ENCODE measurements at places on chromosomes 11 and 22.

DNA sequence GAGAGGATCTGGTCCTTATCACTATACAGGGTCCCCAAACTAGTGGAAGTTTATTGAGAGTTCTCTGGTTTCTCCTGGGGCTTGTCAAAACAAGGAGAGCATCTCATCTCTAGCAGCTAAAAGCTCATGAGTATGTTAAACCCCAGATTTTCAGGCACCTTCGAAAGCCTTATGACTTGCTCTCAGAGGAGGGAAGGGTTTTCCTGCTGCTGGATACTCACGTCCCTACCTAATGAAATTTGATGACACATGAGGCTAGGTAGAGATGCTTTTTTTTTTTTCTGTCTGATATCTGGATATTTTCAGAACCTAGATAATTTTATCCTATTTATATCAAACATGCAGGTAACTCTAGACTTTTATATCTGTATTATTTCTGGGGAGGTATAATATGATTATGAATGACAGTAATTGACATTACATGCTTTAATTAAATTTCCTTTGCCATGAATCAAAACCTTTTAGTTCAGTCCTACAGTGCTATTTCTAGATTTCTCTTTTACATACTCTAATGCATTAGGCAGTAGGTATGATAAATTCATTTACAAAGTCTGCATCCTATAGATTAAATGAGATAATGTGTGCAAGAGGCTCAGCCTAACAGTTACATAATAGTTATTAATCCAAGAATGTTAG, 73.9 kb downstream of the PARVA start:
- no peak for DNase-seq

DNA sequence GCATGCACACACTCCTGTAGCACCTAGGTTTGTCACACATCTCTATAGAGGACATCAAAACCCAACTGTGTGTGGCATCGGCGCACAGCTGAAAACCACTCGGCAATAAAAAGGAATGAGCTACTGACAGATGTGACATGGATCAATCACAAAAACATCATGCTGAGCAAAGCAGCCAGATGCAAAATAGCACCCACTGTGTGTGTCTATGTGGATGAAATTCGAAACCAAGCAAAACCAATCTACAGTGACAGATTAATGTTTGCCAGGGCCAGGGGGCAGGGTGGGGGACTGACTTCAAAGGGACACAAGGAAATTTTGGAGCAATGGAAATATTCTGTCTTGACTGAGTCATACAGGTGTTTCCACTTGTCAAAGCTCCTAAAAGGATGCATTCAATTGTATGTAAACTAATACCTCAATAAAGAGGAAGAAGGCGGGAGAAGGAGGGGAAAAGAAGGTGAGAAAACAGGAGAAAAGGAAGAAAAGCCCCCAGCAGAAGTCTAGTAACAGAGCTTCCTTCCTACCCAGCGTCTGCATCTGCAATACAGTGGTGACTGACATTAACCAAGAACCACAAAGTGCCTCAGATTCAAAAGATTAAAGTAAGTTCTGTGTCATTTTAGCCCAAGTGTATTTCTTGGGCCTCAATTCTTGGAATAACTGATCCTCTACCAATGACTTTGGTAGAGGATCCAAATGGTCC, 49.8 kb downstream of the PACSIN2 start:
- no peak for DNase-seq

GRCh38 chr11:92852946-92853345, 116.5 kb upstream of the MTNR1B start:
- DNase-seq: no peak

DNA sequence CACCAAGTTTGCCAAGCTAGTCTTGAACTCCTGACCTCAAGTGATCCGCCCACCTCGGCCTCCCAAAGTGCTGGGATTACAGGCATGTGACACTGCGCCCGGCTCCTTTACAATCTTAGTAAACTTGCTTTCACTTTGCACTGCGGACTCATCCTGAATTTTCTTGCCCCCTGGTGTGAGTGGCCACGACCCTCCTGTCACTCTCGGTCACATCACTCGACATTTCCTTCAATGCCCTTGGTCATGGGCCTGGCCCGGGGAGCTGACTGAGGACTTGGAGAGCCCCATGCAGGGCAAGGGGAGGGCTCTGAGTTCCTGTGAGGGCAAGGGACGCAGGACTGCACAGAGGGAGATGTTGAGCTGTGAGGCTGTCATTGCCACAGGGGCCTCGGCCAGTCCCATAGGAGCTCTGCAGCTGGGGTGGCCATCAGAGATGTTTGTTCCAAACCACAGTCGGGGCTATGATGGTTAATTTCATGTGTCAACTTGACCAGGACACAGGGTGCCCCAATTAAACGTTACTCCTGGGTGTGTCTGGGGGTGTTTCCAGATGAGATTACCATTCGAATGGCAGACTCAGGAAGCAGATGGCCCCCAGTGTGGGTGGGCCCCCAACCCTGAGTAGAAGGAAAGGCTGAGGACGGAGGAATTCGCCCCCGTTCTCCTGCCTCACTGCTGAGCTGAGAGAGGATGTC, 21.2 kb downstream of the A4GALT start:
- DNase-seq: no peak

- no peak for DNase-seq
These were observed 488 bp upstream of the SELENOM start for GRCh38 chr22:31107894-31108218.

- no peak for DNase-seq
These were observed 134.0 kb downstream of the NTM start for GRCh38 chr11:131504199-131504949.

GRCh38 chr11:73325036-73325981, 17.2 kb downstream of the ARHGEF17 start:
- no peak for DNase-seq

DNA sequence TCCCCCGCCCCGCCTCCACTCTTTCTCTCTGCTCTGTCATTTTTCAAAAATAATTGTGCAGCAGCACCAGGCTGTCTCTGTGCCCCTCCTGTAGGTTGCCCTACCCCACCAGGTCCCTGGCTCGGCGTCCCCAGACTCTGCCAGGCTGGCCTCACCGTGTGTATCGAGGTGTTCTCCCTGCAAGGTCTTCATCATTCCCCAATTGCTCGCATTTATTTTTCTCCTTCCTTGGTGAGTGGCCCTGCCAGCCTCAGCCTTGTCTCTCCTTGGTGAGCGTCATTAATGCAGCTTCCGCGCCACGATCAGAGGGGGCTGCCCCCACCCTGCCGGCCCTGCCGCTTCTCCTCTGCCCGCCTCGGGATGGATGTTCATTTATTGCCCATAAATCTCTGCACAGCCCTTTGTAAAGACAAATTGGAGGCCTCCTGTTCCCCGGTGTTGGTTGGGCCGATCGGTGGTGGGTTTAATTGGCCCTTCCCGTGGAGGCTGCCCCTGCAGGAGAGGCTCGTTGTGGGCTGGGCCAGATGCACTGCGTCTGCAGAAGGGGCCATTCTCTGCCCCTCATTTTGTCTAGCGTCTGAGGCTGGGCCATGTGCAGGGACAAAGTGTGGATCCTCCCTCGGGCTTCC, 33.2 kb downstream of the RTN4R start:
- no peak for DNase-seq

DNA sequence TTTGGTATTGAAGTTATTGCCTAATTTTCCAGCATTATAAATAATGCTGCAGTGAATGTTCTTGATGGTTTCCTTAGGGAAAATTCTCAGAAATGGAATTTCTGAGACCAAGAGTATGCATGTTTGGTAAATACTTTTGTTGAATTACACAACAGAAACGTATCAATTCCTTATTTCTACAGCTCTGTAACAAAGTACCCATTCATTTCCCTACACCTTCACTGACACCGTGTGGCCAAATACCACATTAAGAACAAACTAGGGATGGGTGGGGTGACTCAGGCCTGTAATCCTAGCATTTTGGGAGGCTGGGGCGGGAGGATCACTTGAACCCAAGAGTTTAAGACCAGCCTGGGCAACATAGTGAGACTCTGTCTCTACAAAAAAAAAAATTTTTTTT, 21.8 kb downstream of the MCAM start:
- no peak for DNase-seq

- DNase-seq: no peak
These were observed 46.7 kb downstream of the IGSF9B start for GRCh38 chr11:133910101-133910500.

DNA sequence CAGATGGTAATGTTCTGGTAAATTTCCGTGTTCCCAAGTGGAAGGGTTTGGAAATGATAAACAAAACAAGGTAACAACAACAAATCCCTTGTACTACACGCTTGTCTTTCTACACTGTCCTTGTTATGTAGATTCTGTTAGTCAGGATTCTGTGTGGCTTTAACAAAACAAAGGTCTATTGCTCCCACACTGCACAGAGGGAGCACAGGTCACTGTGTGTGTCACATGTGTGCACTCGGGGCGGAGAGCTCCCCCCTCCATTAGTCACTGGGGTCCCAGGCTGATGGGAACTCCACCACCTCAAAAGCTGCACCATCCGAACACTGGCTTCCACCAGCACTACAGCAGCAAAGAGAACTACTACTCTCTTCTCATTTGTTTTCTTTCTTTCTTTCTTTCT, 227.9 kb downstream of the NTM start:
- no peak for DNase-seq

DNA sequence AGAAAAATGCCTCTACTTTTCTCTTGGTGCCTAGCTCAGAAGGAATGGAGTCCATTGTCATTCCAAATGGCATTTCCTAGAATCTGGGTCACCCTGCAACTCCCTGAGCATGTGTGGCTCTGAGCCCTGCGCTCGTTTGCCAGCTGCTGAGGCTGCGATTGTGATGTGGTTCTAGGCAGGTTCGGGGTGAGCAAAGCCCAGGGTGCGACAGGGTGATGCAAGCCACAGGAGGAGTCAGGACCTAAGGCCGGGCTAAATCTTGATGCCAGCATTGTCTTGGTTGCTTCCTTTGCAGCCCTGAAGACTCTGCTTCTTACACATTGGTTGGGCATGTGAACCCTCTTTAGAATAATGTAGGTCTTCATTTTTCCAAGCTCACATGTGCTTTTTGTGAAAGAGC, 131.0 kb downstream of the MORC2 start:
- no peak for DNase-seq

DNA sequence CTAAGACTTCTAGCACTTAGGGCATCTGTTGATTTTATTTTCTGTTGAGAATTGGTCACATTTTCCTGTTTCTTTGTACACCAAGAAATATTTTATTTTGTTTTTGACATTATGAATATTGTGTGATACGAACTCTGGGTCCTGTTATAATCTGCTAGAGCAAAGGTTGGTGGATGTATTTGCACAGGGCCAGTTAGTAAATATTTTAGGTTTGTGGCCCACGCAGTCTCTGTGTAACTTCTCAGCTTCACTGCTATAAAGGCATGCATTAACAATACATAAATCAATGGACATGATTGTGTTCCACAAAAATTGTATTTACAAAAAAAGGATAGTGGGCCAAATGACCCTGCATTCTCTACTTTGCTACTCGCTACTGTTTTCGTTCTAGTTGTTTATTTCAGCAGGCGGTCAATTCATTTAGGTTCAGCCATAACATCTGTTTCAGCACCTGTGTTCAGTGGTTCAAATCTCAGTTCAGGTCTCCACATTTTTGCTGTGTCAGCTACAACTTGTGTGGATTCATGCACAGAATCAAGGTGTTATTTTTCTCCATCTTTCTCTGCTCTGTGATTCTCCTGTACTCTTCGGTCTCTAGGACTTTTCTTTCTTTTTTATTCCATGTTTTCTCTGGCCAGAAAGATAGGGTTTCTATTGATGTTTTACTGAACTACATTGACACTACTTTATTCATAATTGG, 786.2 kb downstream of the ETS1 start:
- no peak for DNase-seq

GRCh38 chr11:85723088-85723487, 37.1 kb upstream of the CCDC89 start:
- DNase-seq: no peak

- DNase-seq: no peak
These were observed 33.8 kb downstream of the SLC35F2 start for GRCh38 chr11:107824668-107825369.

GRCh38 chr11:124120891-124121290, 5.6 kb downstream of the VWA5A start:
- DNase-seq: no peak

DNA sequence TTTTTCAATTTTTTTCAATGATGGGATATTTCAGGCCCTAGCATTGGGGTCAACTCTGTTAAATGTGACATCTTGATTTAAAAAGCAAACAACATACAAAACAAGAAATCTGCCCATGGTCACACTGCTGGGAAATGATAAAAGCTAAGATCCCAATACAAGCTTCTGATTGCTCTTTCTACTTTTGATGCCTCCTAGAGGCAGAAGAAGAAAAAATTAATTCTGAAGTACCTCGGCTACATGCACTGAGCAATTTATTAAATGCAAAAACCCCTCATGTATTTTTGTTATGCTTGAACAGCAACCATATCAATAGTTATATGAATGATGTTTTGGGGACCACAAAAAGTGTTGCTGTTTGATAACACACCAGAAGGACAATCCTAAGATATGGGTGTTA, 342.1 kb upstream of the NARS2 start:
- DNase-seq: no peak

DNA sequence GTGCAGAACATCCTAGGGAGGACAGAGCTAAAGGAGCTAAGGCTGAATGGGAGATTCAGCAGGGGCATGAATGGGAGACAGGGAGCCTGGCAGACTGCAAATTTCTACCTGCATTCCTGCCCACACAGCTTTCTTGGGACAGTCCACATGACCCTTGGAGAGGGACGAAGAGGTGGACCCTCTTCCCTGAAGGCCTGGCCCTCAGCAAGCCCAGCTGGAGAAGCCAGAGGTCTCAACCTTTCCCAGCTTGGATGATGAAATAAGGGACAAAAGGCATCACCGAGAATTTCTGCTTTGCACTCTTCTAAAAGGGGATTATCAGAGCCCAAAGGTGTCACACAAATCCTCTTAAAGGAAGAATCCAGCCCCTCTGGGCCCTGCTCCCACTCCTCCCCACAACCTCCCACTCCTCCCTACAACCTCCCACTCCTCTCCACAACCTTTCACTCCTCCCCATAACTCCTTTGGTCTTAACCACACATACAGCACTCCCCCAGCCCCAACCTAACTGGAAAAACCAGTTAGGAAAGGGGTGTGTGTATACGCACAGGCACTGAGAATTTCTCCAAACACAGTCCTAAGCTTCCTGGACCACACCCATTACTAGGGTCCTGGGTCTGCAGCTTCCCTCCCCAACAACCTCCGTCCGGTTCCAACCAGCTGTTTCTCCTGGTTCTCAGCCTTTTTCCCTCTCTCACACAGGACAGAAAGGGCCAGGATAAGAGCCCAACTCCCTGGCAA, 38.4 kb downstream of the RPL27A start:
- no peak for DNase-seq

DNA sequence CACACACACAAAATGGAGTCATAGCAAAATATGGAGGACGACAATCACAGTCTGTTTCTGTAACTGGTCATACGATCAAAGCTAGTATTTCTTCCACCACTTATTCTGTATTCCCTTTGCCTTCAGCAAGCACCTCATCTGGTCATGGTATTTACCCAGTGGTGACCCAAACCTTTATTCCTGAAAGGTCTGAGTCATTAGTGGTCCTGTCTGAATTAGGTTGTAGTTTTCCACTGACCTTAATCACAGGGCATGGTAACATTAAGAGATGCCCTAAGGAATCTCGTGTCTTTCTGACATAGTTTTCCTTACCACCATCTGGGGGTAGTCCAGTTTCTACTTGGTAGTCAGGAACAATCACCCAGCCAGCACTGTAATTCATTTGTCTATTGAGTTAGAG, 54.8 kb upstream of the CEP295 start:
- no peak for DNase-seq

All from stimulated activated CD4-positive, alpha-beta T cell treated with anti-CD3 and anti-CD28 coated beads, Interleukin-1b, Interleukin-23, amount 100 ng/mL, for 1 hour (primary cell).